ENCODE measurements at places on chromosomes 4 and X. TPM values are rescaled to one million over a fixed set of nuclear protein-coding genes. Genes with fewer than 3 reads are reported as not detected.

GRCh38 chrX:153551135-153551534 lies 33.7 kb downstream of the ATP2B3 start:
- no peaks in the 10 kb centered on the region for H3K4me1 ChIP-seq
- H3K4me3 ChIP-seq: no peak overlapping the region
- H3K36me3 ChIP-seq: no peaks in the 10 kb centered on the region
- H3K27me3 ChIP-seq: no peaks in the 10 kb centered on the region

DNA sequence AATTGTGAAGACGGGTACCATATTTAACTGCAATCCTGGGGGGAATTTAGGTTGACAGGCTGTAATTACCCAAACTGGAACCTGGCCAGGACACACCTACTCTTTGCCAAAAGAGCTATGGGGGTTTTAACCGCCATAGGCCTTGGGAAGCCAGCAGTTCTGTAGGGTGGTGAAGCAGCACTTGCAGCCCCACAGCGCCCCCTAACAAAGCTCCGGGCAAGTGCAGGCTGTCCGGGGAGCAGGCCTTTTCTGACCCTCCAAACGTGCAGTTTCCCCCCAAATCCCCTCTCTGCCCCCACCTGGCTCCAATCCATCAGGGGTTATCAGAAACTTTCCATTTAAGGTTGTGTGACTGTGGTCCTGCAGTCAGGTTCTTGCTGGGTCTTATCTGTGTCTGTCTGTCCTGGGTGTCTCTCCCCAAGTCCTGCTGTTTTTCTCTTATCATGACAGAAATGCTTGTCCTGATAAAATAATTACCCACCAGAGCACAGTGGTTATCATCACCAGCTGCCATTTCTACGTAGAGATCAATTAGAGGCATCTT lies 350.9 kb downstream of the MID1IP1 start:
- peak; percentile 58 for DNase-seq
- no peak overlapping the region for H3K4me3 ChIP-seq
- no peaks in the 10 kb centered on the region for H3K27me3 ChIP-seq
- no peaks in the 10 kb centered on the region for H3K36me3 ChIP-seq
- no peaks in the 10 kb centered on the region for H3K4me1 ChIP-seq

GRCh38 chr4:106929248-106929647 lies 106.9 kb downstream of the DKK2 start:
- no peaks in the 10 kb centered on the region for H3K4me1 ChIP-seq
- no peaks in the 10 kb centered on the region for H3K36me3 ChIP-seq
- no peak for DNase-seq
- H3K27ac ChIP-seq: no peak overlapping the region

Gene ARHGEF6
- 54.1 TPM for total RNA-seq

DNA sequence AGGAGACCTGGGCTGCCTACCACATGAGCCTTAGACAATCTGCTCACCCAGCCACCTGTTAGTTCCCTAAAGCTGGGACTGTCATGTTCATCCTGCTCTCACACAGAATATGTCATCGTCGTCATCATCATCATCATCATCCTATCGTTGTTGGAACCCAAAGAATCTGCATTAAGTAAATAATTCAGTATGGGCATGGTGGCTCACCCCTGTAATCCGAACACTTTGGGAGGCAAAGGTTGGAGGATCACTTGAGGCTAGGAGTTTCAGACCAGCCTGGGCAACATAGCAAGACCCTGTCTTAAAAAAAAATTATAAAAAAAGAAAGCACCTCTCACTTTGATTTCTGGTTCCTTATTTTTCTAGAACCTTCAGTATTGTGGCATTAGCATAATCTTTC lies 6.4 kb downstream of the ENOPH1 start:
- H3K4me3 ChIP-seq: no peak overlapping the region
- H3K36me3 ChIP-seq: peaks cover 31% of the 10 kb centered on the region
- H3K27ac ChIP-seq: no peak overlapping the region
- DNase-seq: no peak

Gene CYBB
- not detected for total RNA-seq

- peaks cover 28% of the 10 kb centered on the region for H3K4me1 ChIP-seq
- no peak overlapping the region for H3K27ac ChIP-seq
- H3K4me3 ChIP-seq: peak overlapping the region; percentile 70
- DNase-seq: no peak
- H3K36me3 ChIP-seq: no peaks in the 10 kb centered on the region
These were observed 1.6 kb upstream of the APBB2 start for GRCh38 chr4:41215969-41216293.

DNA sequence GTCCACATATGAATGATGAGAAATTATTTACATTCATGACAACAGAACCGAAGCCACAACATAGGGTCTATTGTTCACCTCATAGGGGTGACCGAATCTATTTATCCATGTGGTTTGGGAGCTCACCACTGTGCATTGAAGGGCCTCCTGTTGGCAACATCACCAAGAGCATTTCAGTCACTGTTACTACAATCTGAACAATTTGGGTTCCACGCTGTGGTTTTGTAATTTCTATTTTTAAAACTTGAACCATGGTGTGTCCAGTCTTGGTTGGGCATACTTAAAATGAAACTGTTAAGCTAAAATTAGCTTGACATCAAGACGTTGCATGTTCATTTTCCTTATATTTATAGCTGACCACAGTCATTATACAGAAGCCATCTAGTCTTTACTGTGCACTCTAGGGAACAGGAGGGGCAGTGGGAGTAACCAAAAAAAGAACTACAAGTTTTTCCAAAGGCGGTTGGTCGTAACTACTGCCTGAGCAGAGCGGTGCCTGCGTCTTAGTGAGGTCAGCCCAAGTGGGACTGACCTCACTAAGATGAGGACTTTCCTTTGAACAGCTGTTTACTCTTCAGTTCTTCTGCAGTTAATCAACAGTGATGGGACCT lies 192.1 kb downstream of the SPRY1 start:
- no peaks in the 10 kb centered on the region for H3K27me3 ChIP-seq
- H3K4me3 ChIP-seq: no peak overlapping the region
- H3K36me3 ChIP-seq: no peaks in the 10 kb centered on the region
- H3K27ac ChIP-seq: no peak overlapping the region
- no peak for DNase-seq

DNA sequence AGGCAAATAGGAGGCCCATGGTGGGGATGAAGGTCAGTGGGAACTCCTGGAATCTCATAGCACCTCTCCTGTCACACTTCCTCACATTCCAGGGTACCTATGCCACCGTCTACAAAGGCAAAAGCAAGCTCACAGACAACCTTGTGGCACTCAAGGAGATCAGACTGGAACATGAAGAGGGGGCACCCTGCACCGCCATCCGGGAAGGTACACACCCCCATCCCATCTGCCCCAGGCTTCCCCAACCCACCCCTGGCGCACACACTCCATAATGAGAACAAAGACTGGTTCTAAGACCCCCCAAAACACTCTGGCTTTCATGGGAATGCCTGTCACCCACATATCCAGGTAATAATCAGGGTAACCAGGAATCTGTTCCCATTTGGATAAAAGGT lies 6.4 kb downstream of the CDK16 start:
- H3K27me3 ChIP-seq: no peaks in the 10 kb centered on the region
- H3K4me1 ChIP-seq: peaks cover 11% of the 10 kb centered on the region
- peaks cover 23% of the 10 kb centered on the region for H3K36me3 ChIP-seq
- H3K4me3 ChIP-seq: no peak overlapping the region

- no peak overlapping the region for H3K27ac ChIP-seq
- H3K4me1 ChIP-seq: peaks cover 17% of the 10 kb centered on the region
- peaks cover 20% of the 10 kb centered on the region for H3K27me3 ChIP-seq
- no peaks in the 10 kb centered on the region for H3K36me3 ChIP-seq
- peak overlapping the region; percentile 55 for H3K4me3 ChIP-seq
These were observed 99.0 kb upstream of the MAML3 start for GRCh38 chr4:140252742-140253555.

GRCh38 chr4:182897601-182898478 lies 19.3 kb downstream of the DCTD start:
- H3K27me3 ChIP-seq: no peaks in the 10 kb centered on the region
- no peak for DNase-seq
- no peak overlapping the region for H3K4me3 ChIP-seq

Gene UCHL1
- 0.99 TPM for total RNA-seq

- no peak overlapping the region for H3K4me3 ChIP-seq
- no peaks in the 10 kb centered on the region for H3K36me3 ChIP-seq
- H3K27ac ChIP-seq: no peak overlapping the region
- H3K27me3 ChIP-seq: no peaks in the 10 kb centered on the region
- H3K4me1 ChIP-seq: no peaks in the 10 kb centered on the region
These were observed 22.3 kb downstream of the APLN start for GRCh38 chrX:129632443-129632842.

DNA sequence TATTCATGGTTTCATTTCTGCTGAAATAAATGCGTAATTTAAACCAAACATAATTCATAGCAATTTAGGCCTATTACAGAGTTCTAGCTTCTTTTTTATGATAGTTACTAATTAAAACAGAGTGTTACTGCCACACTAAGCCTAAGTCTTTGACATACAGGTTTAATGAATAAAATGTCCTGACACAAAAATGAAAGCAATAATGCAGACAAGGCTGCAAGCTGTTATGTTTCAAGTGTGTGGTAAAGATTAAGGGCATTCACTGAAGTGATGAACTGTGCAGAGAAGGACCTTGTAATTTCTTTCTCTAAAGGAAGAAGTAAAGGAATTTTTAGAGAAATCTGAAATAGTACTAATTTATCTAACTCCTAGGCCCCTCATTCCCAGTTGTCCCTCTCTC lies 2.9 kb downstream of the NDNF start:
- no peaks in the 10 kb centered on the region for H3K36me3 ChIP-seq
- no peak overlapping the region for H3K27ac ChIP-seq
- H3K4me3 ChIP-seq: no peak overlapping the region
- no peak for DNase-seq

DNA sequence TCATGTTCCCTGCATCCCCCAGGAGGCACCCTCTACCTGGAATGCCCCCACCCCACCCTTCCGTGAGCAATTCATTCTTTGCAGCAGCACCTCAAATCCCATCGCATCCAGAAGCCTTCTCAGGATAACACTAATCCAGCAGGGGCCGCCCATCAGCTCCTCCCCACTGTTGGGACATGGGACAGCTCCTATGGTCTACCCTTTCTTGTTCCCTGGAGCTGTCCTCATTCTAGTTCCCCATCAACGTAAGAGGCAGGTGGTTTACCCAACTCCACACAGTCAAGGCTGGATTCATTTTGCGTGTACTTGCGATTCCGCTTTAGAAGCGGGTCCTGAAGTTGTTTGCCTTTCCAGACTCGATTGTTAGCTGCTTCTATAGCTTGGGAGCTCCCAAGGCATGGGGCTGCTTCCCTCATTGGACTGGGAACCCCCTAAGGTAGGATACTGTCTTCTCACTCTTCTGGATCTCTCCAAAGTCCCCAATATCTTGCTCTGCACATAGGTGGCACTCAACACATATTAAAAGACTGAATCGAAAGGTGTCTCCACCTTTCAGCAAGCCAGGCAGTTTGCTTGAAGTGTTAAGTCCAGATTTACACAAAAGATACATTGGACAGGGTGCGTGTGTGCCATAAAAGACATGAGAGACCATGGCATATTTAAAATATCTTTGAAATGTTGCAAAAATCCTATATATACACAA lies 942 bp upstream of the APLN start:
- peaks cover 15% of the 10 kb centered on the region for H3K27me3 ChIP-seq
- peaks cover 8% of the 10 kb centered on the region for H3K4me1 ChIP-seq
- H3K4me3 ChIP-seq: peak overlapping the region; percentile 9
- H3K36me3 ChIP-seq: no peaks in the 10 kb centered on the region
- DNase-seq: no peak
- H3K27ac ChIP-seq: no peak overlapping the region

GRCh38 chr4:15928883-15929282 lies 9.7 kb downstream of the FGFBP1 start:
- peaks cover 16% of the 10 kb centered on the region for H3K27me3 ChIP-seq
- no peak overlapping the region for H3K27ac ChIP-seq
- DNase-seq: peak; percentile 26
- no peak overlapping the region for H3K4me3 ChIP-seq
- no peaks in the 10 kb centered on the region for H3K36me3 ChIP-seq

- H3K27me3 ChIP-seq: no peaks in the 10 kb centered on the region
- peaks cover 44% of the 10 kb centered on the region for H3K36me3 ChIP-seq
- no peak overlapping the region for H3K27ac ChIP-seq
- no peak overlapping the region for H3K4me3 ChIP-seq
- no peaks in the 10 kb centered on the region for H3K4me1 ChIP-seq
These were observed 182.1 kb downstream of the SCFD2 start for GRCh38 chr4:53183754-53184153.

Gene INPP4B
- total RNA-seq: 63.9 TPM

DNA sequence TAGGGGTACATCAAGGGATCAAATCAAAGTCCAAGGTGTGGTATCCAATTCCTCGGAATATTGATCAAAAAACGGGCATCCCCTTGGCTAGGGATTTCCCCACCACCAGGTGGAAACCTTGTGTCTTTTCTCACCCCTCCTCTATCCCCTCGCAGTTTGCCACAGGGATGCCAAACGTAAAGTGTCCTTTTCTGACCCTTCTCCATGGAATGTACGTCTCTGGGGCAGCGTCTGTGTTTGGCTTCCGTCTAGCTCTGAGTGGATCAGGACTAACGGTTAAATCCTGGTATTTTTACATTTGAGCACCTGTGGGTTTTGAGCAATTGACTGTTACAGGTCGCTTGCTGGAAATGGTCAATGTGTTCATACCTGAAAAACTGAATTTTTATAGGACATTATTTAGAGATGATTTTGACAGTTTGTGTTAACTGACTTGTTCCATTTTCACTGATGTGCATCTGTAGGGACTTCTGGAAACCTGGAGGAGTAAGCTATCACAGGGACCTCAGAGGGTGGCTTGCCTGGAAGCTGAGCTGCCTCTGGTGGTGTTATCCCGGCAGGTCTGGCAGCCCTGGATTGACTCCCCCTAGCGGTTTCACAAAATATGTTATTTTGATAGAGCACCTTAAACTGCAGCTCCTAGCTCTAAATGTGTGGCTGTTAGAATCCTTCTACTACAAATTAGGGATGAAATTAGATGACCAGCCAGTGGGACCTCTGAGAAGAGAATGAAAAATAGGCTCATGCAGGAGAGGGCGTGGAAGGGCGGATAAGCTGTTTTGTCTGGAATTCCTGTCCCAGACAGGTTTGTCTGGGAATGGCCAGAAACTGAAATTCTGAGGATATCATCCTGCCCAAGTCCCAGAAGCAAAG lies 8.8 kb upstream of the MGST2 start:
- peak overlapping the region; percentile 93 for H3K27ac ChIP-seq
- DNase-seq: peak; percentile 63
- H3K36me3 ChIP-seq: no peaks in the 10 kb centered on the region
- peaks cover 28% of the 10 kb centered on the region for H3K4me1 ChIP-seq
- peaks cover 7% of the 10 kb centered on the region for H3K27me3 ChIP-seq

GRCh38 chrX:37779857-37780256 lies at the start of gene CYBB:
TSS of gene CYBB (plus strand) at chrX:37780059. CDS start at chrX:37780078, 19 bp downstream.
- no peak within 1 kb of the TSS for H3K27ac ChIP-seq
- no peaks in the 10 kb centered on the region for H3K27me3 ChIP-seq
- DNase-seq: no peak
- peaks cover 21% of the 10 kb centered on the region for H3K4me1 ChIP-seq
- H3K4me3 ChIP-seq: no peak within 1 kb of the TSS
- no peaks in the 10 kb centered on the region for H3K36me3 ChIP-seq

All from activated CD4-positive, alpha-beta memory T cell treated with anti-CD3 and anti-CD28 coated beads for 36 hours (primary cell).